ENCODE measurements at places on chromosomes 11 and 22.

DNA sequence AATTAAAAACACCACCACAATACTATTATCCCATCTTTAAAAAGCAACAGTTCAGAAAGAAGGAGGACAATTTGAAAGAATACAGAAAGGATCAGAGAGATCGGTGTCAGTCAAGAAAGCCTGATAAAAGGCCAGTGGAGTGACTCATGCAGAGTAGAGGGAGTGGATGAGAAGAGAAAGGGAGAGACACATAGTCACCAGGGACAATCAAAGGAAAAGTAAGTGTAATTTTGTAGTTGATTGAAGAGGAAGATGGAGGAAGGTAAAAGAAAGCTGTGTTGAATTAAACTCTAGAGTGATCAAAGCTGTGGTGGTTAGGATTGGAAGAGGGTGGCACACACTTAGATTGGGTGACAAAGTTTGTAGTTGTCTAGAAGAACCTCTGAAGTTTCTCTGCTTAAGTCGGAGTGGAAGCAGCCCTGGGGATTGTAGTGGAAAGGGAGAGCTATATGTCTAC lies 14.1 kb downstream of the SPECC1L start:
- DNase-seq, result no peak

GRCh38 chr11:4645974-4646373 lies 2.2 kb downstream of the OR51E1 start:
- DNase-seq, result no peak

- no peak for DNase-seq
These were observed 42.5 kb downstream of the CLPB start for GRCh38 chr11:72391638-72392423.

DNA sequence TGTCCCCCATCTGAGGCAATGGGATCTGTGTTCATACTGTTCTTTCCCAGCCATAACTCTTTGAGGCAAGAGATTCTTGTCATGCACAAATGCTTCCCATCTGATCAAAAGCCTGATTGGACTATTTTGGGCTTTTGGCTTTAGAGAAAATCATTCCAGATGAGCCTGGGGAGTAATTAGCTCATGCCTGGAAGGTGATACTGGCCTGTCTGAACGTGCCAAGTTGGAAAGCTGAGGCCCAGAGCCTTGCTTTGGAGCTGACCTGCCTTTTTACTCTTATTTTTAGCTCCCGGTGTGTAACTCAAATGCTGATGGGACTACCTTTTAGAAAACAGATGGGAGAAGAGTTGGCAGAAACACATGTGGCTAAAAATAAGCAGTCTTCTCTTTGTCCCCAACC lies 105.0 kb downstream of the DBX1 start:
- no peak for DNase-seq

DNA sequence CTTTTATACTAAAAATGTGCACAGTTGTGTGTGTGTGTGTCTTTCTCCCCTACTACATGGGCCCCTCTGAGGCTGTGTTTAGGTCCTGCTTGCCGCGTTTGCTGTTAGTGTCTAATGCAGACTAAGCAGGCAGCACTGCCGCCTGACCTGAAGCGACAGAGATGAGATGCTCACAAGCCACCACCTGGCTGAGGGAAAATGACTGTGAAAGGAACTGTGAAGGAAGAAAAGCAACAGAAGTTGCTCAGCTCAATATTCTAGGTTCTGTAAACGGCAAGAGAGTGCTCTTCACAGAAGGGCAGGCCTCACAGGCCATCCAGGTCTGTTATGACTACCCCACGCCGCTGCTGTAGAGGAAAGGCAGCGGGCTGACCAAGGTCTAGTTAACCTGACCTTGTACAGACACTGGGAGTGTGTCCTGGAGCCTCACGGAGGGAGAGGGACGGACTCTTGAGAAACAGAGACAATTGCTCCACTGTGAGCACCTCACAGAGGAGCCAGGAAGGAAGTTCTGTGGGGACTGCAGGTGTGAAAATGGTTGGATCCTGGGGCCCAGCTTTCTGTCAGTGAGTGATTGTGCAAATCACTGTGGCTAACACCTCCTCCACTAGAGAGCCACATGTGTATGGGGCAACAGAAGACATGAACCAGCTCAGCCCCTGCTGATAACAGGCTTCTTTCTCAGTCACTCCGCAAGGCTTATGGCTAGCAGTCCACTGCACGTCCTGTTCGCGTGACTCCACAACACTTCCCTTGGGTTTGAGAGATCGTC lies 31.3 kb upstream of the YPEL1 start:
- no peak for DNase-seq

DNA sequence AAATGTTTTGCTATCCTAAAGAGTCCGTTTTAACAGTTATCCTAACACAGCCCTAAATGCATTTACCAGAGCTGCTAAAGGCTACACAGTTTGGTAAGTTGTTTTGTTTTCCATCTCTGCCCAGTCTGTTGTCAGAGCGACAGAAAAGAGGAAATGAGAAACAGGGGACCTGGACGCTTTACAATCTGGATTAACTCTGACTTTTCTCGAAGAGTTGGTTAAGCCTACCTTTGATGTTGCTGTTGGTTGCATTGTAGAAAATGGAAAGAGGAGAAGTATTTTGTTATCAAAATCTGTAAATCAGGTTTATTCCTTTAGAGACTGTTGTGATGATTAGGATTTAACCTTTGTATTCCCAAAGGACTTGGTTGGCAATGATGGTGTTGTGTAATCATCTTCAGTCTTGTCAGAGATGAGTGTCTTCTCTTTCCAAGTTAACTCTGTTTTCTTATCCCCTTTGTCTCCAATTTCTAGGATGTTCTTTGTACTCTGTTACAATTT lies 481 bp downstream of the ANGPTL5 start:
- no peak for DNase-seq

- DNase-seq, result no peak
These were observed 198.0 kb upstream of the PDGFD start for GRCh38 chr11:104361975-104362374.

GRCh38 chr11:70001246-70001645 lies 76.9 kb upstream of the ANO1 start:
- DNase-seq, result no peak

DNA sequence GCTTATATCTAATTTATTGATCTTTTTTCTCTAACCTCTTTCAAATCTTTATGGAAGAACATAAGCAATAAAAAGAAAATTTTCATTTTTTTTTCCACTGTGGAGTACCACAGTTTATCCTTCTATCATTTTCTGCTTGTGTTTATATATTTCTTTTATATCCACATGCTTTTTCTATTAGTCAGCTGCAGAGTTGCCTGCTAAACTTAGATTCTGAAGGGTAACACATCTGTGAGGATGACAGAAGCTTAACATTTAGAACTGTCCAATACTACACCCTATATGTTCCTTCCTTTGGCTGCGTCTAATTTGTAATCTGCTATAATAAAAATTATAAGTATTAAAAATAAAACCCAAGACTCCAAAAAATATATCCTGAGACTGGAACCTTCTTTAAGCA lies 20.8 kb downstream of the CCDC90B start:
- no peak for DNase-seq

DNA sequence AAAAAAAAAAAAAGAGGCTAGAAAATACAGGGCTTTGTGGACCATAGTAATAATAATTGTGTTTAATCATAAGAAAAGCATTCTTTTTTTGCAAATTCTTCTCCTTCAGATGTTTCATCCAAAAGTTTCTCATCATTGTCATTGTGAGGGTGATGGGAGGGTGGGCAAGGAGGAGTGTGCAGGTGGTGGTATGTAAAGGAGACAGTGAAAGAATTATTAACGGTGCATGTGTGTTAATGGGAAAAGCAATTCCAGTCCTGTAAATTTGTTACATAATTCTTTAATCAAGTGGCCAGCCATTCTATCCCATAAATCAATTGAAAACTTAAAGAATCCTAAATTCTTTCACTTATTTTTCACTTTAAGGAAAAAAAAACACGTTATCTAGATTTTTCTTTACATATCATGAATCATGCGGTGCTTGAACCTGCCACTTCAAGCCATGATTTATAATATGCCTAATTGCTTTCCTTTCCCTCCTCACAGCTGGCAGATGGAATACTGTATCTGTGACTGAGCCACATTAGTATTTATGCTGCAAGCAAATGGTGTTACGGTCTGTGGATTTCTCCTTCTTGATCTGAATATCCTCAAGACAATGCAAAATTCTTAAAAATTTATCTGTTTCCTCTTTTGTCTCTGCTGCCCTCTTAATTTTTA lies 318.5 kb downstream of the JRKL start:
- DNase-seq, result no peak

DNA sequence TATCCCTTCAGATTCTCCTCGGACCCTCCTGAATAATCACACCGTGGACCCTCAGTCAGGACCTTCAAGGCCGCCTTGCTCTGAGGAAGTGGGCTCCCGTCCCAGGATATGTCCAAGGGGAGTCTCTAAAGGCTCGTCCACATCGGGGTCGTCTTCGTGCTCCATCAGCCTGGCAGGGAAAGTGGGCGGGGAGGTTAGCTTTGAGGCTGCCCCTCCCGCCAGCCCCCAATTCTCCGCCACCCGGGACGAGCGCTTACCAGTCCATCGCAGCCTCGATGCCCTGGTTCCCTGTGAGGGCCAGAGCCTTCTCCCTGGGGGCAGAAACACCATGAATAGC lies 472 bp downstream of the UBXN1 start:
- DNase-seq, result no peak

- no peak for DNase-seq
These were observed 72.8 kb upstream of the ALX4 start for GRCh38 chr11:44382656-44383240.

- DNase-seq, result no peak
These were observed 645.8 kb downstream of the DLG2 start for GRCh38 chr11:84981301-84981700.

DNA sequence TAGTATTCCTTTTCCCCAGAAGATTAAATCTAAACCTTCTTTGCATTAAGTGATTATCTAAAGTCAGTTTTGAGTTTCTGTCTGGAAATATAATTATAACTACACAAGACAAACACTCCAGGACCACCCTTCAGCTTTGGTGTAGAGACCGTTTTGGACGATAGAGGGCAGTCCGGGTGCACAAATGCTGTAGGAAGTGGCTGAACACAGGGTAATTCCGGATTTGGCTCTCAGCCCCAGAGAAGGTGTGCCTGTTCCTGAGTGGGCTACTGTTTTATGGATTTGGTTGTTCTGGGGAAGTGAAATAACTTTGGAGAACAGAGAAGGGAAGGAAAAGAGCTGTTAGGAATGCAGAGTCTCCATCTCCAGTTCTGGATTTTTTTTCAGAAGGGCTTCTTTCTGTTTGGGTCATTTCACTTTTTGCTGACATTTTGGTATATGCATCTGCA lies 14.8 kb downstream of the EXT2 start:
- peak; percentile 36 for DNase-seq

DNA sequence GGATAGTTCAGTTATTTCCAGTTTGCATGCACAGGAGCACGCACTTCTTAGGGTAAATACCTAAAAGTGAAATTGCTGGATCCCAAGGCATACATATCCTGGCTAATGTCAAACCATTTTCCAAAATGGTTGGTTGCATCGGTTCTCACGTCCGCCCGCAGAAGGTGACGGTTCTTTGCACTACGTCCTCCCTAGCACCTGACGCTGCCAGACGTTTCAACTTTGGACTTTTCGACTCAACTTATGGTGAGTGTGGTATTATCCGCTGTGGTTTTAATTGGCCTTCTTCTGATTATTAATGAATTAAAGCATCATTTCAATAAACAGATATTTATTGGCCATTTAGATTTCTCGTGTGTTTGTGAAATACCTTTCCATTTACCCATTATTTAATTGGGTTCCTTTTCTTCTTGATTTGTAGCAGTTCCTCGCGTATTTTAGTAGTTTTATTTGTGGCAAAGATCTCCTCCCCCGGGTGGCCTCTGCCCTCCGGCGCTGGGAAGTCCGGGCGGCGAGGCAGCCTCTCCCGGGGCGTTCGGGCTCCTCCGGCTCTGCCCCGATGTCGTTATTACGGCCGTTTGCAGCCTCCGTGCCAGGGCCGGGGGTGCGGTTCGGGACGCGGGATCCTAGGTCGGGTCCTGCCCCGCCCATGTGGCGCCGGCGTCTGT lies at the start of gene JHY:
Gene JHY (plus strand): TSS at position 571 of the 668 bp plus-strand sequence. CDS start 3,091 bp downstream, outside the sequence.
- no peak for DNase-seq

DNA sequence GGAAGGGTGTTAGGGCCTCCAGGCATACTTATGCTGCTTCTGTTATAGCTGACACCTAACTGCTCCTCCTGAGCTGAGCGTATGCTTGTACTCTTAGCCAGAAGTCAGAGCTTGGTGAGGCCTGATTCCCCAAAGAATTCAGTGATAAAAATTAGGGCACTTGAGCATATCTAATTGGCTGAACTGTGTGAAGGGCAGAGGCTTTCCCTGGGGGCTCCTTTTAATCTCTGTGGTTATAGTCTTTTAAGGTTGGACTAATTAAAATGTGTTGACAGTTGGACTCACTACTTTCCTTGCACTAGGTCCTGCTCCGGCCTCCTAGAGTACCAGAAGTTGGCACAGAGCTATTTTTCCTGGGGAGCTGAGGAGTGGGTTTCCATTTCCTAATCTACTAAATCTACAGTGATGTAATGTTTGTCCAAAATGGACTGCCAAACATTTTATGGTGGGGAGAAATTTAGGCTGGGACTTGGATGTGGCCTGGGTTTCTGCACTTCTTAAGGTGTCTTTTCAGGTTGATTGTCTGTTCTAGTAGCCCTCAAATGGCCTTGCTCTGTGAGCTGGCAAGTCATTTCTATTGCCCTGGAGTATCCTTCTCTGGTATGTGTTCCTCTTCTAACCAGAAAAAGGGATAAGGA lies 18.4 kb downstream of the STIM1 start:
- DNase-seq, result no peak

GRCh38 chr11:124123622-124124021 lies 8.4 kb downstream of the VWA5A start:
- DNase-seq, result no peak

- DNase-seq, result no peak
These were observed 26.6 kb downstream of the BCR start for GRCh38 chr22:23206915-23207314.

DNA sequence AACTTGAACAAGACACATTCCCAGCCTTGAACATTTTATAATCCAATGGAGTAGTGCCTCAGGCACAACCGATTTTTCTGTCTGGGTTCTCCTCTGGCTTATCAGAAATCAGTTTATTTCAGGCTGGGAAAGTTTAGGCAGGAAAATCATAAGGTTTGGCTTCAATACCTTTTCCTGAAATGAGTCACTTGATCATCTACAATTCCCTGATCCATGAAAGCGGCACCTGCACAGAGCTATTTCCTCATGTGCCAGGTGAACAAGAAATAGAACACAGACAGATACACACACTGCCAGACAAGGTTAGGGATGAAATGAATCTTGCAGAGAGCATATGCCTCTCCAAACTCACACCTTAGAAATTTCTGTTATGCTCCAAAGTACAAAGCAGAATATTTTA lies 106.7 kb upstream of the OR9G4 start:
- DNase-seq, result no peak

DNA sequence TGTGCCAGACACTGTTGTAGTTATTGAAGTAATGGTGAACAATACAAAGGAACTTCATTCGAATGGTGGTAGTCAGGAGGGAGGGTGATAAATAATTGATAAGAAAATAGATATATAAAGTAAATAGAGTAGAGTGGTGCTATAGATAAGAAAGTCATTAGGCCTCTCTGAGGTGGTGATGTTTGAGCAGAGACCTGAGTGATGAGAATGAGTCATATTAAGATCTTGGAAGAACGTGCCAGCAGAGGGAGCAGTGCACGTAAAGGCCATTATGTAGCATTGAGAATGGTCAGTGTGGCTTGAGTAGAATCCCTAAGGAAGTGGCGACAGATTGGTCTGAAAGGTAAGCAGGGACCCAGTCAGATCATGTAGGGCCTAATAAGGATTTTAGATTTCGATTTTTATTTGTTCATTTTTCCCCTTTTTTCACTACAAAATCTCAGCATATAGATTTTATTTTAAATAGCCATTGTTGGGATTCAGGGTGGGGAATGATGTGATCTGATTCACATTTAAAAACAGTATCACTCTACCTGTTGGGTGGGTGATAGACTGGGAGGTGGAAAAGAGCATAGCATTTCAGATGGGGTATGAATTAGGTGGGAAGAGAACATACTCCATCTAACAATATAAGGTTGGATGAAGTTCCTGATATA lies 44.7 kb downstream of the CCDC90B start:
- DNase-seq, result no peak

All from effector CD8-positive, alpha-beta T cell (primary cell).